Activated CD4-positive, alpha-beta T cell treated with anti-CD3 and anti-CD28 coated beads, Interleukin-2, amount 50 U/mL, for 4 hours (primary cell): ENCODE measurements at places on chromosomes 2 and 18.

- no peak for DNase-seq
These were observed 87.0 kb upstream of the LRP1B start for GRCh38 chr2:142217804-142218203.

- no peak for DNase-seq
These were observed 230.1 kb downstream of the AGAP1 start for GRCh38 chr2:235723811-235724465.

DNA sequence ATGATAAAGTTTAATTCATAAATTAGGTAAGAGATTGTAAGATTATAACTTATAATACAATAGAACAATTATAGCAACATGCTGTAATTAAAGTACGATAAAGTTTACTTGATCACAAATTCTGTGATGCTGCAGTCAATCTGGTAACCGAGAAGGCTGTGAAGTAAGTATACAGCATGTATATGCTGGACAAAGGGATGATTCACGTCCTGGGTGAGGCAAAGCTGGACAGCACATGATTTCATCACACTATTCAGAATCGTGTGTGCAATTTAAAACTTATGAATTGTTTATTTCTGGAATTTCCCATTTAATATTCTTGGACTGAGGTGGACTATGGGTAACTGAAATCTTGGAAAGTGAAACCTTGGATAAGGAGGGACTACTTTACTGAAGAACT is 522.2 kb upstream of the CNTNAP5 start:
- no peak for DNase-seq

GRCh38 chr2:36559221-36559942 is 38.6 kb downstream of the FEZ2 start:
- DNase-seq, result no peak

DNA sequence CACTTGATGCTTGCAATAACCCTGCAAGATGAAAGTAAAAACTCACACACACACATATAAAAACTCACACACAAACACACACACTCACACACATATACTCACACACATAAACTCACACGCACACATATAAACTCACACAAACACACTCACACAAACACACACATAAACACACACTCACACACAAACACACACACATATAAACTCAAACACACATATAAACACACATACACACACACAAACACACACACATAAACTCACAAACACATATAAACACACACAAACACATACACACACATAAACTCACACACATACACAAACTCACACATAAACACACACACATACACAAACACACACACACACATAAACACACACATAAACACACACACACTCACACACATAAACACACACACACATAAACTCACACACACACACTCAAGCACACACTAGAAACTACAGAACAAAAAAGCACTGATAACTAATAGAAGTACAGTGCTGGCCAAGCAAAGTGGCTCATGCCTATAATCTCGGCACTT is 117.7 kb upstream of the TEKT4 start:
- no peak for DNase-seq

DNA sequence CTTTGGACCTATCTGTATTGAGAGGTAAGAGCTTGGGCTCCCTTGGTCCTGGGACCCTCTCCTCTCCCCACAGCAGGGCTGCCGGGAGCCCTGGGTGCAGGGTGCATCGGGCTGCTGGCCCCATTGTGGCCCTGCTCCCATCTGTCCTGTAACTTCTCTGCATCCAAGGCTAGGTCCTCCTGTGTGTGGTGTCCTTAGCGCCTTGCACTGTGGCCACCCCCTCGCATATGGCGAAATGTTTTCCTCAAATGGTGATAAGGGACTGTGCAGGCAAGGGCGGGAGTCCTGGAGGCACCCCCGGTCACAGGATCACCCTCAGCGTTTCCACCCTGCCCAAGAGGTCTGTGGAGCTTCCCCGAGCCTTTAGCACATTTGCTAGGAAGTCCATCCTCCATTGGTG is 208.2 kb downstream of the SH3RF3 start:
- no peak for DNase-seq

DNA sequence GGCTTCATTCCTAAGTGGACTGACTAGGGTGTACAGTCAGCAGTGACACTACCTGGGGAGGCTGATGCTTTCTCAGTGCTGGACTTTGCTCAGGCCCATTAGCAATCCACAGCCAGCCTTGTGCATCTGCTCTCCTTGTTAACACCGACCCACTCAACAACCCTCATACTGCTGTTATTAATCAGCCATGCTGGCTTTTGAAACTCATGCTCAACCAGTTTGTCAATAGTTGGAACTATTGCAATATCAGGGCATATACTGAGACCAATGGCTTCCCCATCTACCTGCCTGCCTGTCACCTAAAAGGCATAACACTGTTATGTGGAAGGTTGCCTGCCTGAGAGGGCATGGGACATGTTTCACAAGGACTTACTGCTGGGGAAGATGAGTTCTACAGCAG is 39.4 kb downstream of the GAD1 start:
- no peak for DNase-seq

DNA sequence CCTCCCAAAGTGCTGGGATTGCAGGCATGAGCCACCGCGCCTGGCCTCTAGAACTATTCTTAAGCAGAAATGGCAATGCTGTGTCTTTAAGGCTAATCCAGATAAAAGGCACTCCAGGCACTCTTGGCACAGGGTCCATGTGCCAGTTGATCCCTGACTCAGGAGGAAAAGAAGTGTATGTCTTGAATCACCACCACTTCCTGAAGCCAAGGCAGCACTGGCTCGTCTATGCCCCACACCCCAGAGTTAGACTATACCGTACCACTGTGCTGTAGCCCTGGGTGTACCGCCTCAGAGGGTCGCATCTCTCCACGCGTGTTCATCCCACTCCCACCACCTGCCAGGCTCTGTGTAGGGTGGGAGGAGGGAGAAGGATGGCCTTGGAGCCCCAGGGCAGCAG is 9.0 kb downstream of the TNFRSF11A start:
- no peak for DNase-seq

DNA sequence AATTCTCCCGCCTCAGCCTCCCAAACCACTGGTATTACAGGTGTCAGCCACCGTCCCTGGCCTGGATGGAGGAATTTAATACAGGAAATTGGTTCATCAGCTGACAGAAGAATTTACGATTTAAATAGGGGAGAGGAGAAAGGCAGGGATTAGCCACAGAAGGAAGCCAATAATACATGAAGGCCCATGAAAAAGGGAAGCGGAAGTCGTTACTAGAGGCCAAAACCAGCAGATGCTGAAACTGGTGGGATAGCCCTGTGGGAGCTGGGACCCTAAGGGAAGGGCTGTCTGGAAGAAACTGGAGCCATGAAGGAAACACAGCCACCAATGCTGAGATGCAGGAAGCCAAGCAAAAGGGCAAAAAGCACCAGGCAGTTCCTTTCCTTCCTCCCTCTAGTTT is 163.7 kb upstream of the RMP24 start:
- no peak for DNase-seq

GRCh38 chr18:71106701-71107100 is 817.9 kb downstream of the SOCS6 start:
- DNase-seq, result no peak

- peak; percentile 3 for DNase-seq
These were observed 2.1 kb downstream of the HADHB start for GRCh38 chr2:26246818-26247217.

GRCh38 chr2:215979620-215980019 is 33.7 kb downstream of the MREG start:
- DNase-seq, result no peak

- DNase-seq, result no peak
These were observed 22.1 kb downstream of the EHD3 start for GRCh38 chr2:31255911-31256571.
